Stimulated activated naive CD4-positive, alpha-beta T cell (primary cell): ENCODE measurements at places on chromosomes 16 and 17.

GRCh38 chr17:74303305-74303704 is 22.7 kb upstream of the KIF19 start:
- no peak for DNase-seq

DNA sequence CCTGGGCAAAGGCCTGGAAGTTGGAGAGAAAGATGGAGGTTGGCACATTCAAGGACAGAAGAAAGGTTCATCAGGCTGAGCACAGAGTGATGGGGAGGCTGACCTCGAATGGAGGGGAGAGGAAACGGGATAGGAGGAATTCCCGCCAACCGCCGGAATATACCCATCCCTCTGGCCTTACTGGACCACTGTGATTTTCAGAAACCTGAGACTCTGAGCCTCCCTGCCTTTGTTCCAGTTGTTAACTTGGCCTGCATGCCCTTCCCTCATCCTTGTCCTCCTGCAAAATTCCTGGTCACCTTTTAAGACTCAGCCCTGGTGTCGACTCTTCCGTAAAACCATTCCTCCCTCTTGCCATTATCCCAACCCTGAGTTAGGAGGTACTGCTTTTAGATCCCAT is 107.6 kb downstream of the VAT1L start:
- no peak for DNase-seq

- DNase-seq, result no peak
These were observed 315.4 kb downstream of the MAP2K6 start for GRCh38 chr17:69729944-69730343.

GRCh38 chr17:80998748-80999535 is 7.3 kb downstream of the CHMP6 start:
- DNase-seq, result no peak

DNA sequence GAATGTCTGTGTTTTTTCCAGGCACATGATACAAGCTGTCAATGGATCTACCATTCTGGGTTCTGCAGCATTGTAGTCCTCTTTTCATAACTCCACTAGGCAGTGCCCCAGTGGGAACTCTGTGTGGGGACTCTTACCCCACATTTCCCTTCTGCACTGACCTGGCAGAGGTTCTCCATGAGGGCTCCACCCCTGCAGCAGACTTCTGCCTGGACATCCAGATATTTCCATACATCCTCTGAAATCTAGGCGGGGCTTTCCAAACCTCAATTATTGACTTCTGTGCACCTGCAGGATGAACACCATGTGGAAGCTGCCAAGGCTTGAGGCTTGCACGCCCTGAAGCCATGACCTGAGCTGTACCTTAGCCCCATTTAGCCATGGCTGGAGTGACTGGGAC is 56.0 kb downstream of the ACSM2A start:
- no peak for DNase-seq

DNA sequence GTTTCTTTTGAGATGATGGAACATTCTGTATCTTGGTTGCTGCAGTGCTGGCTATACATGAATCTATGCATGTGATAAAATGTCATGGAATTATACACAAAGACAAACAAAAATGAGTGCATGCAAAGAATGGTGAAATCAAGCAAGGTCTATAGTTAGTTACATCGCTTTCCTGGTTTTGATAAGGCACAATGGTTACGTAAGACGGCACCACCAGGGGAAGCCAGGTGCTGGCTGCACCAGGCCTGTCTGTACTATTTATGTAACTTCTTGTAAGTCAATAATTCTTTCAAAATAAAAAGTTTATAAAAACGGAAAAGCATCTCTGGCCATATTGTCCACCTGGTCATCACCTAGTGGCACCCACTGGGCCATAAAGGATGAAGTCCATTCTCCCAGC is 46.5 kb downstream of the ARHGAP27 start:
- DNase-seq, result no peak

DNA sequence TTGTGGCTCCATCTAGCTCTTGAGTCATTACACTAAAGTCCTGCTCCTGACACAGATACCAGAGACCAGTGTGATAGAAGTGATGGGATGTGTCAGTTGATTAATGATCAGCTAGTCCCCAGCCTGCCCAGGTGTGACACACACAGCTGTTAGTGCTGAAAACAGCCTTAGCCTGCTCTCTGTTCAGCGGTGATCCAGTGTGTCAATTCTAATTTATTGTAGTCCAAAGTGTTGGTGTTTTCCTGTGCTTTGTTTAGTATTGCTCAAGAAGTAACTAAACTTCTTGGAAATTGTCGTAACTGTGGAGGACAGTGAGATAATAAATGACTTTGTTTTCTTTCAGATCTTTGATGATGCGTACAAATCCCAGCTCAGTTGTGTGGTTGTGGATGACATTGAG is 92.3 kb downstream of the WNT3 start:
- no peak for DNase-seq

- DNase-seq, result no peak
These were observed 147.2 kb upstream of the COX10 start for GRCh38 chr17:13921841-13922776.

GRCh38 chr16:10631886-10632285 is 51.5 kb upstream of the EMP2 start:
- DNase-seq, result no peak

GRCh38 chr16:28186752-28187151 is 25.0 kb downstream of the XPO6 start:
- peak; percentile 30 for DNase-seq

- DNase-seq, result no peak
These were observed 12.8 kb downstream of the ADGRG3 start for GRCh38 chr16:57680842-57681375.
